ENCODE measurements at places on chromosomes 2 and 18.

DNA sequence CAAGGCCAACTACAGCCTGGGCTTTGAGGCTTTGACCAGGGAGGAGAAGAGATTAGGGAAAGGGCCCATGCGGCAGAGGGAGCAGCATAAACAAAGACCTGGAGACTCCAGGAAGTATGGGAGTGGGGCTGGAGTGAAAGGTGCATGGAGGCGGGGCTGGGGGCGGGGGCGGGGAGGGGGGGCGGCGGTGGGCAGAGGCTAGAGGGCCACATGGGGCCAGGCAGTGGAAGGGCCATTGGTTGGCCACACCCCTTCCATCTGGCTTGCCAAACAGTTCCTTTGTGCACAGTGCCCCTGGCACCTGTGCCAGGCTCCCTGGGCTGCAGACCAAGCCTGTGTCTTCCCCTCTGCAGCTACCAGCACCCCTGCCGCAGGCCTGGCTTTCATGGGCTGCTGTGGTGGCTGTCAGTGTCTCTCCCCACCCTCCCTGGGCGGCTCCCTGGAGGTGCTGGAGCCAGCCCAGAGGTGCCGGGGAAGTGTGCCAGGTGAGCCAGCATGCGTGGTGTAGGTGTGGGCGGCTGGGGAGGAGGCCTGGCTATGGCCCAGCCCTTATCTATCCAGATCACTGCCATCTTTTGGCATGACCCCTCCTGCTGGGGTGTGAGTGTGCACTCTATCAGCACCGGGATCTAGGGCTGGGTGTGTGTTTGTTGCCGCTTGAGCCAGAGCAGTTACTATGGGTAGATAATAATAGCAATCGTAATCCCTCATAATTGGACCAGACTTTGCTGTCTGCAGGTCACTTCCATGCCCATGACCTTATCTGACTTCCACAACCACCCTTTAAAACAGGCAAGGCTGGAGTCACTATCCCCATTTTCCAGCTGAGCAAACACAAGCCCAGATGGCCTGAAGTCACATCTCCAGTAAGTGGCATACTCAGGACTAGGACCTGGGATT, 30.5 kb downstream of the DNMT3A start:
- no peak for DNase-seq

DNA sequence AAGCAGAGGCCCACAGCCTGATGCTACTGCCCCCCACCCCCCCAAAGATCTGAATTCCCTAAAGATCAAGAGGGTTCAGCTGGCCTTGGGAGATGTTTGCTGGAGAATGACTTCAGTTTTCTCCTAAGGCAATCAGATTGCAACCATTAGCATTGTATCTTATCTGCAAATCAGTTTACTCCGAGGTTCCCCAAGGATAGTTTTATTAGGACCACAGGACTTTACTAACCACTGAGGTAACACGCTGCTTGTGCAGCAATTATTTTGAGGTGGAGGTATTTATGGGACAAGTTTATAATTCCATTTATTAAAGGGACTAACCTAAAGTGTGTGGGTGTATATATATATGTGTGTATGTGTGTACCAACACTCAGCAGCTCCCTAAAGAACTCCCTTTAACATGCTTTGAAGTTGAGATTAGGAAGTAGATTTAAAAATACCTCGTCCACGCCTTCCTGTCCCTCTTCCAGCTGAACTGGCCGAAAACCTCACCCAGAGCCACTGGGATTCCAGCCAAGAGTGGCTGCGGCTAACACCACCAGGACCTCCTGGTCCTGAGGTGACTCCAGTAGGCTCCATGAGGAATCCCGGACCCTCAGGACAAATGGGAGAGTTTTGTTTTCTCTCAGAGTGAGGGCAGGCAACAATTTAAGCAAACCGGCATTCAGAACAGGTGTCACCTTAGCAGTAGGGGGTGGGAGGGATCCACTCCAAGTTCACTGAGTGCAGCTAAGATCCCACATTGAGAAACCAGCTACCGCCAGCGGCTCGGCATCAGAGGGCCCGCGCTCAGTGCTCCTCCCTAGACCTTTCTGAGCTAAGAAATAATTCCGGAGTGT, 3.0 kb upstream of the DLX1 start:
- no peak for DNase-seq

- no peak for DNase-seq
Observed at GRCh38 chr2:151668737-151669136, 65.5 kb downstream of the NEB start.

- no peak for DNase-seq
Observed at GRCh38 chr2:96092573-96092877, 23.8 kb downstream of the ADRA2B start.

GRCh38 chr2:230944123-230944653, 19.1 kb upstream of the GPR55 start:
- DNase-seq: no peak

- DNase-seq: no peak
Observed at GRCh38 chr2:148918554-148918953, 43.5 kb downstream of the KIF5C start.

DNA sequence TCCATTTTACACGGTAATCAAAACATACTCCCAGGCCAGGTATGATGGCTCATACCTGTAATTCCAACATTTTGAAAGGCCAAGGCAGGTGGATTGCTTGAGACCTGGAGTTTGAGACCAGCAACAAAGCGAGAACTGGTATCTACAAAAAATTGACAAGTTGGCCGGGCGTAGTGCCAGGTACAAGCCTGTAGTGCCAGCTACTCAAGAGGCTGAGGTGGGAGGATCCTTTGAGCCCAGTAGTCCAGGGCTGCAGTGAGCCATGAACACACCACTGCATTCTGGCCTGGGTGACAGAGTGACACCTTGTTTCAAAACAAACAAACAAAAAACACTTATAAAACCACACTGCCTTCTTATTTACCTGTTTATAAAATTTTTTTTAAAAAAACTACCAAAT, 80.8 kb downstream of the GAREM1 start:
- no peak for DNase-seq

DNA sequence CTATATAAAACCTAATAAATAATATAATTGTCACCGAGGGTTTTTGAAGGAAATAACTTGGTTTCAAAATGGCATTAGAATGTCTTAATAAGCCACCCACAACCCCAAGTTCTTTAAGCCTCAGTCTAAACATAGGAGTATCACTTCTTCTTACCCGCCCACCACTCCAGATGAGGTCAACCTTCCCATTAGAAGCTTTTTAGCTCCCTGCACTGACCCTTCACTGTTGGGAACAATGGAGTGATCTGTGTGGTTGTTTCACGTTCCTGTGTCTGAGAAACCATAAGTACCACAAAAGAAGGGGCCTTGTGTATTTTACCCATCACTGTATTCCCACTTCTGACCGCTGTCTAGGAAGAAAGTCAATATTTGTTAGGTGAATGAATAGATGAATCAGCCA, 326.3 kb upstream of the ZNF521 start:
- DNase-seq: no peak

GRCh38 chr2:1701020-1701419, 43.3 kb downstream of the PXDN start:
- no peak for DNase-seq

DNA sequence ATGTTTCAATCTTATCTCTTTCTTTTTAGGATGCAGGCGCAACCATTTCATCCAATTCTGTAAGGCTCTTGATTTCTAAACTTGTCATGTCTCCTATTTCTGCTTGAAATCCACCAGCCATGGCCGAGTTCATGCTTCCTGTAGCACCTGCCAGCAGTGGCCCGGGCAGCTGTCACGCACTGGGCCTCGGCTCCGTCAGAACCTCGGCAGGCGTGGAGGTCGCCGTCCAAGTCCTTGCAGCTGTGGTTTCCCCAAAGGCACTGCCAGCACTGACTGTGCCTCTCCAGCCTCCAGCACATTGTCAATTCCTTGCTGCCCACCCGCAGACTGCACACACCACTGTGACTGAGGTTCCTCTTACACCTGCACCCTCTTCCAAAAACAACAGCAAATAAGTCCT, 188.7 kb upstream of the SALL3 start:
- DNase-seq: no peak

DNA sequence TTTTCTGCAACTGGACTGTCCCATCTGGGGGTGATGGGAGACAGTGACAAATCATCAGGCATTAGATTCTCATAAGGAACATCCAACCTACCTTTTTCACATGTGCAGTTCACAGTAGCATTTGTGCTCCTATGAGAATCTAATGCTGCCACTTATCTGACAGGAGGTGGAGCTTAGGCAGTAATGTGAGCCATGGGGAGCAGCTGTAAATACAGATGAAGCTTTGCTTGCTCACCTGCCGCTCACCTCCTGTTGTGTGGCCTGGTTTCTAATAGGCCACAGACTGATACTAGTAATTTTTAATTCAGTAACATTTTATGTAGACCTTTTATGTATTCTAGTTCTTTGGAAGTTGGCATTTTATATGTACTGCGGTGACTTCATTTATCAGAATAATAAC, 180.1 kb upstream of the SPOPL start:
- DNase-seq: no peak

DNA sequence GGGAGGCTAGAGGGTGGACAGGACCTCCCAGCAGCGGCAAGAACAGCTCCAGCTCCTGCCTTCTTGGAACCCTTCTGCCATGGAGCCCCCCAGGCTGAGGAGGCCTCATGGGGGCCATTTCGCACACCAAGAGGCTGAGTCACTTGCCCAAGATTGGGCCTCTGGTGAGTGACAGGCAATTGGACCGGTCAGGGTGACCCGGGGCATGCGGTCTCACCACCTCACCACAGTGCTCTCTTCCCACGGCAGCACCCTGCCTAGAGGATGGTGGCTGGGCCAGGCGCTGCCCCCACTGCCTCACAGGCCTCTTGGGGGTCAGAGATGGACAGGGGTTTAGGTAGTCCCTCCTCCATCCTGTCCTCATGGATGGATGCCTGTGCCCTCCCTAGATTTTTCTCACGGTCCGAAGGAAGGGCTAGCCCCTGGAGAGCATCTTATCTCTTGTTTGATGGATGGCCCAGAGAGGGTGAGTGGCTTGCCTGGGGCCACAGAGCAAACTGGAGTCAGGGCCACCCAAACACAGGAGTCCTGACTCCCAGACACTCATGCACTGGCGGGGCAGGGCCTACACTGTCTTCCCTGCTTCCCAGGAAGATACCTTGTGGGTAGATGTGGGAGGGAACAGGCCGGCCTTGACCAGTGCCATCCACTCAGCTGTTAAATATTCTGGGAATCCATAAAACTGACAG, 119.2 kb downstream of the INHBB start:
- DNase-seq: no peak

DNA sequence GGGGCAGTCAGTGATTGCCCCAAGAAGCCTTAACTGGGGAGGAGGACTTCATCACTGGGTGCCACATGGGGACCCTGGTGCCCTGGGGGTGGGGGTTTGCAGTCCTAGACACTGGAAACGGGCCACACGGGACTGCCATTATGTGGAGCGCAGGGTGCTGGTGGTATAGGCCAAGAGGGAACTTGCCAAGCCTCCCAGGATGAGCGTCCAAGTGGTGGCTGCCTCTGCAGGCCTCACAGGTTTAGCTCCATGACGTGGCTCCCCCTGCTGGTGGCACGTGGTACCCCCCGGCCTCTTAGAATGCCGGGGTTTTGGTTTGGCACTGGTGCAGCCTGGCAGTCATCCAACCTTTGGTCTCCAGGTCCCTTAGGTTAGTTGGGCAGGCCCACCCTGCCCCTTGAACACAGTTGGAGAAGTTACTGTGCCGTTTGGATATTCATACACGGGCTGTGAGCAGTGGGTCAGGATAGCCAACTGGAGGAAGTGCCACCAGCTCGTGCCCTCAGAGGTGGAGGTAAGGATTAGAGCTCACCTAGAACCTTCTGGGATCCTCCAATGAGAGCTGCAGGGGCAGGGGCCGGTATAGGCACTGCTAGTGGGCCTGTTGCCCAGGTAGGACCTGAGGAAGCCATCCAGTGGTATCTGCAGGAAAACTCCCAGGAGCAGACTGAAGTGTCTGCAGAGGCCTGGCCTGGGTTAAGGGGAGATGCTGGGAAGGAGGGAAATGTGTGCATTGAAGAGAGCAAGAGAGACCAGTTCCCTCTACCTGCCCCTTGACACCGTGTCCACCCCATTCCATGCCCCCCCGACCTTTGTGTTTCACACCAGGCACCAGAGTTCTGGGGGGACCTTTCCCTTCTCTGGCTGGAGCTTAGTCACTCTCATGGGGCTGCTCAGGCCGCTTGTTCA, 5.7 kb downstream of the PTMA start:
- DNase-seq: peak; percentile 79

DNA sequence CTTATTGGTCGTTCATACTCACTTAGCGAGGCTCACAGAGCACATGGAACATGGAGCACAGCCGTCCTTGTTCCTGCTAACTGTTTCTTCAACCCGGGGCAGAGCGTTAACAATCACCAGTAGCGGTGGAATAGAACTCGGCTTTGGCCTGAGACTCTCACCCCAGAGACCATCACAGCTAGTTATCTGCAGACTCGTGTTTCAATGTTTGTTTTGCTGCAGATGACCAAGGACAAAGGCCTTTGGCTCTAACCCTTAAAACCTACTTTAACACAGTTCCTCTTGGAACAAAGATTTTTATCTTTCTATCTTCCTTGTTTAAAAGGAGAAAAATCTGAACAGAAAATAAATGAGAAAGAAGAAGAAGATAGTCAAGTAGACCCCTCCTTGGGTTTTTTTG, 320.2 kb upstream of the UBE2E3 start:
- no peak for DNase-seq

- no peak for DNase-seq
Observed at GRCh38 chr18:70684821-70685220, 396.0 kb downstream of the SOCS6 start.

GRCh38 chr2:45244928-45245327, 235.7 kb upstream of the SIX2 start:
- no peak for DNase-seq

- no peak for DNase-seq
Observed at GRCh38 chr18:42069036-42069435, 114.0 kb downstream of the PIK3C3 start.

GRCh38 chr2:35033748-35034147, 1321.8 kb upstream of the CRIM1 start:
- DNase-seq: no peak

- no peak for DNase-seq
Observed at GRCh38 chr2:66105066-66105753, 329.7 kb upstream of the MEIS1 start.

DNA sequence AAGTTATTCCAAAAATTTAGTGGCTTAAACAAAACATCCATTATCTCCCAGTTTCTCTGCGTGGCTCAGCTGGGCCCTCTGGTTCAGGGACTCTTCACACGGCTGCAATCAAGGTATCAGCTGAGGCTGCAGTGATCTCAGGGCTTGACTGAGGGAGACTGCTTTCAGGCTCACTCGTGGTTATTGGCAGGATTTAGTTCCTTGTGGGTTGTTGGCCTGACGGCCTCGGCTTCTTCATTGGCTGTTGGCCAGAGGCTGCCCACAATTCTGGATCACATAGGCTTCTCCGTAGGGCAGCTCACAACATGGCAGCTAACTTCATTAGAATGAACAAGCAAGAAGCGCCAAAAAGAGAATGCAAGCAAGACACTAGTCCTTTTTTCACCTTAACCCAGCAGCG, 90.1 kb downstream of the ABI2 start:
- no peak for DNase-seq

- no peak for DNase-seq
Observed at GRCh38 chr2:70790136-70790828, at the start of gene FIGLA. FIGLA (minus strand) TSS chr2:70790643; CDS start chr2:70790638, 5 bp downstream.

DNA sequence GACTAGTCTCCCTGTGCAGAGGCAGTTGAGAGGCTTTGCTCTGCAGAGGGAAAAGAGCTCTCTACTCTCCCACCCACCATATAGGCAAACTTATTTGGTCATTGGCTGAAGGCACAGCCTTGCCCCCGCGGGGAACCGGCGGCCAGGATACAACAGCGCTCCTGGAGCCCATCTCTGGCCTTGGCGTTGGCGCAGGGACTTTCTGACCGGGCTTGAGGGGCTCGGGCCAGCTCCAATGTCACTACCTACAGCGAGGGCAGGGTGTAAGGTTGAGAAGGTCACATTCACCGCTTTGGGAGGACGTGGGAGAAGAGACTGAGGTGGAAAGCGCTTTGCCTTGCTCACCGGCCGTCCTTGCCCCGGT, 2.2 kb downstream of the ONECUT2 start:
- DNase-seq: no peak

GRCh38 chr2:98734823-98735260, 3.9 kb upstream of the MGAT4A start:
- no peak for DNase-seq
